ENCODE measurements at places on chromosomes 1 and 21.

DNA sequence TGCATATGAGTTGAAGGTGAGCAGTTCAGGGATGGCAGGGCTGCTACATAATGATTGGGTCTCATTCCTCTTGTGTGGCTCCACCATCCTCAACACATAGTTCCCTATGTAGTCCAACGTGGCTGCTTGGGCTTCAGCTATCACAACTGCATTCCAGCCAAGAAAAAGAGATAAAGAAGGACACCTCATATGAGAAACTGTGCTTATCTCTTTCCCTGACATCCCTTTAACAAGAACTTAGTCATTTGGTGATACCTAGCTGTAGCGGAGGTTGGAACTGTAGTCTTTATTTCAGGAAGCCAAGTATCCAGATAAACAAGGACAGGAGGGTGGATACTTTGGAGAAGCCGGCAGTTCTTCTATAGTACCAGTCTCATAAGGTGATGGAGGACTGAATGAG, 42.7 kb upstream of the DNASE2B start:
- no peak for DNase-seq

DNA sequence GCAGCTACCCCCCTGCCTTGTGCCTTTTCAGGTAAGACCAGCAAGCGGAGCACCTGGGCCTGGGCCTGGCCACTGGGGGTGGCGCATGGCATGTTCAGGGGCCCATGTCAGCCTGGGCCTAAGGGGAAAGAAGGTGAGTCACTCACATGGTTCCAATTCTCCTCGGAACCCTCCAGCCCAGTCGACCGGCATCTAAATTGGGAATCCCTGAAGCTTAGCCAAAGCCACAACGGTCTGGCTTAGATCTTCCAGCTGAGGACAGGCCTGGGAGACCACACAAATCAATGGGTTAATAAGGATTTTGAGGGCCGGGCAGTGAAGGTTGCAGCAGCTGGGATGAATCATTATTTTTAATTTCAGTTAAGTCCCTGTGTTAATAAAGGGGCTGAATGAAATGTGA, 145.1 kb upstream of the SMYD2 start:
- no peak for DNase-seq

DNA sequence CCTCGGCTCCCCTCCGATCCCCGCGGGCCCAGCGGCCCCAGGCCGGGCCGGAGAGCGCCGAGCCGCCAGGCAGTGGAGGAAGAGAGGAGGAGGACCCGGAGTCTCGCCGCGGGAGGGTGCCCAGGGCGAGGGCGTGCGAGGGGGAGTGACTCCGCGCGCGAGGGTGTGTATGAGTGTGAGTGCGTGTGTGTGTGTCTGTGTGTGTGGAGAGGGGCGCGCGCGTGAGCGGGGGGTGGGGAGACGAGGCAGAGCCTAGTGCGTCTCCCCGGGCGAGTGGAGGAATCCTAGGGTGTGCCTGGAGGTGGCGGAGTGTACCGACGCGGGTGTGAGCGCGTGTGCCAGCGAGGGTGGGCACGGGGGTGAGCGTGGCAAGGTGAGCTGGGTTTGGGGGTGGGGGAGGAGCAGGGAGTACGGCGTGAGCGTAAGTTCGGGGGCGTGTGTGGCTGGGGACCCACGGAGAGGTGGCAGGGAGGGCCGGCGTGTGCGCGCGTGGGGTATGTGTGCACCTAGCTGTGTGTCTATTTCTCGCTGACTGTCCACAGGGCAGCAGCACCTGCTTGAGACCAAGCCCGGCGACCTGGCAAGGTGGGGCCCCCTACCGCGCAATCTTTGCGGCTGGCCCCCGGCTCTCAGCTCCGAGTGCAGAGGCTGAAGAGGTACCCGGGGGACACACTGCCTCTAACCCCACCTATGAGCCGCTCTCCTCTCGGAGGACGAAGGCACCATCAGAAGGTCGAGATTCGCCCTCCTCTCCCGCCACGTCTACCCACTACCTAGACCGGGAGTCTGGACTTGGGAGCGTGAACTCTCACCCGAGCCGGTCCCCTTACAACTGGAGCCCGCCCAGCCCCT, 784 bp upstream of the KCND3 start:
- DNase-seq, result peak; percentile 20

- peak; percentile 18 for DNase-seq
These were observed 726 bp upstream of the CYB5R1 start for GRCh38 chr1:202967684-202968281.

DNA sequence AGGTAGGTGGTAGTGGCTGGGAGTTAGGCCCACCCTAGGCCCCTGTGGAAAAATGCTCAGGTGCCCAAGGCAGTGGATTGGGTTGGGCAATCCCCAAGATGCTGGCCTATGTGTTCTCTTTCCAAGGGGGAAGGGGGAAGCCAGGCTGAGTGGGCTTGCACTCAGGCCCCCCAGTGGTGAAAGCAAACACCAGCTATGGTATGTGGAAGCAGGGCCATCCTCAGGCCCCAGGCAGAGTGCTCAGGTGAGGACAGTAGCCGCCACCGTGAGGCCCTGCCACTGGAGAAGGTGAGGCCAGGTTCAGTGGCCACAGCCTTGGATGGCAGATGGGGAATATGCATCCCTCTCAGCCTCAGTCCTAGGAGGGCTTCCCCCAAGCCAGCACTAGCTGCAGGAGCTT, 11.8 kb downstream of the LY9 start:
- DNase-seq, result no peak

GRCh38 chr1:8217011-8217711, 100.8 kb upstream of the SLC45A1 start:
- DNase-seq, result no peak

GRCh38 chr1:161266202-161266601, 7.7 kb downstream of the PCP4L1 start:
- no peak for DNase-seq

DNA sequence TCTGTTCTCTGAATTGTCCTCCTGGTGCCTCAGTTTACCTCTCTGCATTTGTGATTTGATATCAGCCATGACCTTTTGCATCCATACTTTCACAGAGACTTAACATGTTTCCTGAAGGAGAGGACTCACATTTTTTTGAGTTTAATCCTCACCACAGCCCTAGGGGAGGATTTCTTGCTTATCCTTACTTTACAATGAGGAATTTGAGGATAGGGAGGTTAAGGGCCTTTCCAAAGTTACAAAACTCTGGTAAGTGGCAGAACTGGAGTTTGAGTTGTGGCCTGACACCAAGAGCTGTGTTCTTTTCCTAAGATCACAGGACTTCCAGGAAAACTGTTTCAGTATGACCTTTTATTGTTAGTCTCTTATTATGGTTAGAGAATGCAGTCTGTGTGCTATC, 34.2 kb downstream of the TNFRSF8 start:
- DNase-seq, result no peak

DNA sequence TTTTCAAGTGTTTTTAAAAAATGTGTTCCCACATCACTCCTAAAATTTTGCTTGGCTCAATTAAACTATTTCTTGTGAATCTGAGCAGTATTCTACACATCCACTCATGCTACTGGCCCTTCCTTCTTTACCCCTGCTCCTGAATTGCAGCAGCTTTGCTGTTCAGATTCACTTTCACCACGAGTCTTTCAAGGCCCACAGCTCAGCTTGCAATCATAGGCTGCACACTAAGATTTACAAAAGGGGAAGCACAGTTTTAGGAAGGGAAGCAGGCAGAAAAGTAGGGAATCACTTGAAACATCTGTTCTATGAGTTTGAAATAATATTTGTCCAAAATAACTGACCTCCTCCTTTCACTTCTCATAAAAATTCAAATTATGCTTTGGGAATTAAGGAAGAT, 70.9 kb upstream of the EDEM3 start:
- DNase-seq, result no peak

DNA sequence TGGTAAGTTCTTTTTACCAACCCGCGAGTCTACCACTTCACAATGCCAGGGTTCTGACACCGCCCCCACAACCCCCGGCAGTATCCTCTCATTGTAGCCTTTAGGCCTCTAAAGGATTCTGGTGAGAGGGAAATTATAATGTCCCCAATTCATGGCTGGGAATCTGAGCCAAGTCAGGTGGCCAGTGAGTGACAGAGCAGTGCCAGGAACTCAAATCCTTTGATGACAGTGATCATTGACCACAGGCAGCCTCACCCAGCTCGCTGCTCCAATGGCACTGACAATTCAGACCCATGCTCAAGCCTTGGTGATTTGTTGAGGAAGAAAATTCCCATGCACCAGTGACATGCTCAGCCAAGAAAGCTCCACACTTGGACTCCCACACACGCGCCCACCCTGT, 63.4 kb upstream of the CSF1 start:
- DNase-seq, result no peak

DNA sequence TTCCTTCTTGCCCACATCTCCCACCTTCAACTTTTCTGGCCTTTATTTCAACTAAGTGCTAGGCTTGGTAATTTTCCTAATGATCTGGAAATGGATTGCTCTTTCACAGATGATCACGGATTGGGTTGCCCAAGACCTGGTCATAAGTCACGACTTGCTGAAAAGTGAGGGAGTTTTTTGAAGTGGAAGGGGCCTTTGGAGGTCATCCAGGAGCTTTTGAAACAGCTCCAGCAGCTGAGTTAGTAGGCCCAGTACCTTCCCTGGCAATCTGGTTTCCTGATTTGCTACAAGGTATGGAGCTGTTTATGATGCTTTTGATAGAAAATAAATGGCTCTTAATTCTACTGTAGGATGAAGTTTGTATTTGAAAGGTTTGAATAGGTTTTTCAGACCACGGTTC, 20.4 kb downstream of the GREM2 start:
- DNase-seq, result no peak

- no peak for DNase-seq
These were observed 9.3 kb upstream of the FAAP20 start for GRCh38 chr1:2203671-2204414.

- no peak for DNase-seq
These were observed 71.6 kb upstream of the RGS18 start for GRCh38 chr1:192086644-192087043.

GRCh38 chr1:66690666-66691381, 61.4 kb upstream of the DYNLT5 start:
- DNase-seq, result no peak

DNA sequence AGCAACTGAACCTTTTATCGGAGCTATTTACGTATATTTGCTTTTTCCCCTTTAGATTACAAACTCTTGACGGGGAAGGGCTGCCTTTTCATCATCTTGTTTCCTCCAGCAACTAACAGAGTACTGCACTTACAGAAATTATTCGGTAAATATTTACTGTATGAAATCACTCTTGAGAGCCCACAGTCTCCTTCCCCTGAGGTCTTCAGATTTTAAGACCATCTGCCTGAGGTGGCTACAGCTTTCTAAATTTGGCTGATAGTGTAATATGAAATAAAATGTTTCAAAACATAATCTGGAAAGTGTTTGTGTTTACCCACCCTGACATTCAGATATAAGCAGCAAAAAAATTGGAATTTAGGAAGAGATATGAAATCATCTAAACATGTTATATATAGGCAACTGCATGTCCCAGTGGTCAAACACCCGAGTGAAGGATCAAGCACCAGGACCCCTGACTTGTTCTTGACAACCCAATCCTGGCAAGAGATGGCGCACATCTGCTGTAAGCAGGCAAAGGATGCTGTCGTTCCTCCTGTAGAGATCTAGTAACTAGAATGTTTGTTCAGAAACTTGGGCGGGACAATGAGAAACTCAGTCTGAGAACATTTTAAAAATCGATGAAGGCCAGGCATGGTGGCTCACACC, 60.9 kb downstream of the SIPA1L2 start:
- DNase-seq, result no peak

DNA sequence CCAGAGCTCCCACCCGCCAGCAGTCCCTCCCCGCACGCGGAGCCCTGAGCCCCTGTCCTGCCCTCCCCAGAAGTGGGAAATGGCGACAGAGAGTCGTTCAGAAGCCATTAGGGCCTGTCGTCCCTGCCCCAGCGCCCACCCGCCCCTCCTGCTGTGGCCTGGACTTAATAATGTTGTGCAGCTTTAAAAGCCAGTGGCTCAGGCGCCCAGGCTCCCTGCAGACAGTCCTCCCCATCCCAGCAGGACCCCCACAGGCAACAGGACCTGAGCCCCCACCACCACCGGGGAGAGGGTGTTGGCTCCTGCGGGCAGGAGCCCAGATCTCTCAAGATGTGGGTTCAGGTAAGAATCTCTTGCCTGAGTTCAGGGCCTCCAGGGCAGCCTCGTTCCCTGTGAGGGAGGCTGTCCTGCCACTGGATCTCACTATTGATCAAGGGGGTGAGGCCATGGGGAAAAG, 125.3 kb upstream of the RUNX3 start:
- DNase-seq, result no peak

- no peak for DNase-seq
These were observed 3.1 kb downstream of the ADAMTSL4 start for GRCh38 chr1:150552128-150552910.

- DNase-seq, result no peak
These were observed 21.9 kb downstream of the PEA15 start for GRCh38 chr1:160227034-160227433.

GRCh38 chr1:243346468-243346867, 90.6 kb downstream of the SDCCAG8 start:
- DNase-seq, result no peak

DNA sequence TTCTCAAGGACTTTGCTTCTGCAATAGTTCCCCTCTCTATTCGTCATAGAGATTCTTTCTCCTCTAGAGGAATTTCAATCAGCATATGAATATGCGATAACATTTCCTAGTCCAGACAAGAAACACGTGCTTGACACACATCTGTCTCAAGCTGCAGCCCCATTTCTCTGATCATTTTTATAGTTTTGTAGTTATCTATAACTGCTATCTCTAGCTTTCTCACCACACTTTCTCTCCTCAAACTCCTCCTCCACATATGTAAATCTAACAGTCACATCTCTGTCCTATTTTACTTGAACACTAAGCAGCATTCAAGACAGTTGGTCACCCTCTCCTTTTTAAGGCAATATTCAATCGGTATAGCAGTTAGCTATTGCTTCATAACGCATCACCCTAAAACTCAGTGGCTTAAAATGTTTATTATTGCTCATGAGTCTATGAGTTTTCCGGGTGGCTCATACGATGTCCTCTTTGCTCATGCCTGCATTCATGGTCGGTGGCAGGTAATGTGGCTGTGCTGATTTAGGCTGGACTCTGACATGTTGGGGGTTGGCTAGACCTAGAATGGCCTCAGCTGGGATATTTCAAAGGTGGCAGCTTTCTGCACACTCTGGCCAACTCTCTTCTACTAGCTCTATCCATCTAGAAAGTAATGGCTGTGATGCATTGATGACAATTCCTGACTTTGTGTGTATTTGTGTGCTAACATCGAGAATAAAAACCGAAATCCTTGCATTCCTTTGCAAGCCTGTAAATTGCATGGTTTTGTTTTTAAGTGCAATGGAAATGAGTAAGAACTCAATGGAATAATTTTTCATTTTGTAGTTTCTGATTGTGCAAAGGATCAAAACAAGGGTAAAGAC, 20.6 kb downstream of the ATP6V1G3 start:
- no peak for DNase-seq

DNA sequence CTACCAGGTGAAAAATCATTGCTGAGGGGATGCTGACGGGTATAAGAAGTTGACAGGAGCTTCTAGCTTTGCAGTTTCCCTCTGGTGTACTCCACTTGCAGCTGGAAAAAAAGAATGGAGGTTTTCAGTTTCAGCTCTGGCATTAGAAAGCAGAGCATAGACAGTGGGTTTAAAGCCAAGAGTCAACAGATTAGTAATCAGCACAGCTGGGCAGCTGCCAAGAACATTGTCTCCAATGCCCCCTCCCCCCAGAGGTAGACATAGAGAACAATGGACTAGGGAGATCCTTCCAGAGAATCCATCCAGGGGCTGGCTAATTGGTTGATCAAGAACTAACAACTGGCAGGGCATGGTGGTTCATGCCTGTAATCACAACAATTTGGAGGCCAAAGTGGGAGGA, 10.1 kb upstream of the ZBTB8B start:
- peak; percentile 78 for DNase-seq
